Activated CD4-positive, alpha-beta T cell treated with anti-CD3 and anti-CD28 coated beads for 24 hours (primary cell): ENCODE measurements at places on chromosomes 3 and 15.

GRCh38 chr3:150577855-150578254 is 25.3 kb upstream of the SELENOT start:
- DNase-seq, result no peak

DNA sequence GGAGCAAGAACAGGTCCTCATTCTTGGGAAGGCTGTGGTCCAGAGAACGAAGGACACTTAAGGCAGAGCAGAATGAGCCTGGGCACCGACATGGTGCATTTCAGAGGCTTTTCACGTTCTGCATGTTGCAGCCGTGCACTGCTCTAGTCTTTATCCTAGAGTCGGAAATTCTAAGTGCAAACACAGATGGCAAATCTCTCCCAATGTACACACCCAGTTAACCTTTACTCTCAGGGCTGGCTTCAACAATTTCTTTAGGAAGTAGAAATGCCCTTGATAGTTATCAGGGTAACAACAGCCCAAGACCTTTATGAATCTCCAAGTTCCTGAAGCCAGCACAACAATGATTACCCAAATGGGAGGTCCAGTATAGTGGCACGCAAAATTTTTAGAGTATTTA is 39.1 kb upstream of the LRTM1 start:
- no peak for DNase-seq

DNA sequence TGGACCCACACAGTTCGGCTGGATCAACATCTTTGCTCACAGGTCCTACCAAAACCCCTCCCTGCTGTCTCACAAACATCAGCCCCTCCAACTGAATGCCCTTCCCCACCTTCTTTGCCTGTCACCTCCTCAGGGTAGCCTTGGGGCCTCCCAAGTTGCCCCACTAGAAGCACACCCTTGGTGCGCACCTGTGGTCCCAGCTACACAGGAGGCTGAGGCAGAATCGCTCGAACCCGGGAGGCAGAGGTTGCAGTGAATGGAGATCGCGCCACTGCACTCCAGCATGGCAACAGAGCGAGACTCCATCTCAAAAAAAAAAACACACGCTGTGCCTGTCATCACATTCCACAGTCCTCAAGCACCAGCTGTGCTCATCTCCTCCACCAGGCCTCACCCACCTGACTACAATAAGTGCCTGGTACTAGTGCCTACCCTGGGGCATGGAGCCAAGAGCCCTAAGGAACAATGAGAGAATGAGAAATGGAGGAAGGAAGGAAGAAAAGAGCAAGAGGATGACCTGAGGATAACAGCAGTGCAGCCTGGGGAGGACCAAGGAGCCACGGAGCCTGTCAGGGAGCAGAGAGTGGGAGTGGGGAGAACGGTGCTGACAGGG is 26.0 kb downstream of the RPN1 start:
- no peak for DNase-seq

GRCh38 chr15:59553879-59554735 is 57.5 kb upstream of the GCNT3 start:
- no peak for DNase-seq

DNA sequence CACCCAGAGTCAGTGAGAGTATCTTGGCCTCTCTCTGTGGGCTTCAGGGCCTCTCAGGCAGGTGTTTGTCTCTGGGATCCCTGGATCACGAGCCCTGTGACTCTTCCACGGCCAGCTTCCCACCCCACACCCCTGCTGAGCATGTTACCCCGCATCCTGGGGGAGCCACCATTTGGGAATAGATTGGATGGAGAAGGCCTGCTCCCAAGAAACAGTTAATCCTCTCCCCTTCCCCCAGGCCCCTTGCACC is 15.5 kb upstream of the SRP14 start:
- DNase-seq, result no peak

GRCh38 chr3:65568497-65568896 is 470.2 kb downstream of the MAGI1 start:
- no peak for DNase-seq

GRCh38 chr3:4866866-4867265 is 112.4 kb upstream of the BHLHE40 start:
- no peak for DNase-seq
